BE2C (cell line): ENCODE measurements at places on chromosomes 3 and 15.

GRCh38 chr15:62128916-62129315 lies 36.2 kb downstream of the C2CD4B start:
- DNase-seq, result no peak

- DNase-seq, result no peak
Observed at GRCh38 chr3:25289663-25290062, 138.4 kb upstream of the RARB start.

GRCh38 chr3:151351648-151352047 lies 22.3 kb upstream of the P2RY13 start:
- DNase-seq, result no peak

DNA sequence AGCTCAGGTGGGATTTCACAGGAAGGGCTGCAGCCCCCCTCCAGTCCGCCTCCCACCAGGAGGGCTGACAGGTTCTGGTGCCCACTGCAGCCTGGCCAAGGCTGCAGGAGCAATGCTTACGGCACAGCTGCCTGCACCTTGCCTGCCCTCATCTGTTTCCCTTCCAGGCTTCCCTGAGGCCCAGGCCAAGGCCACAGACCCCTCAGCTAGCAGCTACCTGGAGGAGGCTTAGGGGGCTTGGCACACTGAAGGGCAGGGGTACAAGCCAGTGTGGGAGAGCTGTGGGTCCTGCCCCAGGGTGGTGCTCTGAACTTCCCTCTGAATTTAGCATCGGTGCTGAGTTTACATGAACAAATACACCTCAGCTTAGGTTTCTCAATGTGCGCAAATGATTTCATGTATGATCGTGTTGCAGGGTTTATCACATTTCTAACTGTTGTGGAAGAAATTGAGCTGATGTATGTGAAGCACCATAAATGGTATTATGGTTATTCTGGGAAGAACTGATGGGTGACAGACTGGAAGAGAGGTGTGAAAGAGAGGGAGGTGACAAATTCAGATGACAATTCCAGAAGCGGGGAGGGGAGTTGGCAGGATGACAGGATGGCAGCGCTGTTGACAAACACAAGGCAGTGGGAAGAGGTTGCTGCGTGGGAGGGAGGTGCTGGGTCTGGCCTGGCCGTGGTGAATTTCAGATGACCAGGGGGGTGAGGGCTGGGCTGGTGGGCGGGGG lies 6.1 kb downstream of the RHCG start:
- DNase-seq, result no peak

- DNase-seq, result no peak
Observed at GRCh38 chr15:40921949-40922607, 7.1 kb upstream of the DLL4 start.

DNA sequence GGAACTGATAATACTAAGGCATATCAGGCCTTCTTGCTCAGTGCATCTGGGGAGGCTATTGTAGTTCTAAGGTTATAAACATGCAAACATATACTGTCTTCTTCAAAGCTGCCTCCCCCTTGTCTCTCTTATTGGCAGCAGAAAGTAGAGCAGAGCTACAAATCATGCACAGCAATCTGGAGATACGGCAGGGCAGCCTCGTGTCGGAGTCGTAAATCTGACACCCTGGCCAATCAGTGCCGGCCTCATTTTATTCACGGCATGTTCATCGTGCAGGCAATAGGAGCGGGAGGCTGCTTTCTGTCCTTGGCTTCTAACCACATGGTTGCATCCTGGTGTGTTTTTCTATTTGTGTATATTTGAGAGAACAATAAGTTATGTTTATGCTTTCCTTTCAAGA lies 300.2 kb upstream of the CNTN6 start:
- peak; percentile 5 for DNase-seq

DNA sequence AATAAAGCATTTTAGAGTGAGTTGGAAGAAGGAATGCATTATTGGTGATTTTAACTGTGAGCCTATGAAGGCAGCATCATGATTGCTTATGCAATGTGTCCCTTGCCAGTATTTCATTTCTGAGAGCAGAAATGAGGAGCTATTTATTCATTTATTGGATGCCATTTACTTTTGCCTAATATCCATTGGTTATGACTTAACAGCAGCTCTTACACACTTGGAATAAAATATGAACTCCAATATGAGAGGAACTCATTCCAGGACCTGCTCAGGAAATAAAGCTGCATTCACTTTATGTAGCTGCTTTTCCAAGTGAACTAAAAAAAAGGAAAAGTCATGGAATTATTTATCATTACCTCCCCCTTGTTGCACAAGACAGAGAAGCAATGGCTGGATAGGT lies 280.1 kb downstream of the LRTM1 start:
- DNase-seq, result no peak

DNA sequence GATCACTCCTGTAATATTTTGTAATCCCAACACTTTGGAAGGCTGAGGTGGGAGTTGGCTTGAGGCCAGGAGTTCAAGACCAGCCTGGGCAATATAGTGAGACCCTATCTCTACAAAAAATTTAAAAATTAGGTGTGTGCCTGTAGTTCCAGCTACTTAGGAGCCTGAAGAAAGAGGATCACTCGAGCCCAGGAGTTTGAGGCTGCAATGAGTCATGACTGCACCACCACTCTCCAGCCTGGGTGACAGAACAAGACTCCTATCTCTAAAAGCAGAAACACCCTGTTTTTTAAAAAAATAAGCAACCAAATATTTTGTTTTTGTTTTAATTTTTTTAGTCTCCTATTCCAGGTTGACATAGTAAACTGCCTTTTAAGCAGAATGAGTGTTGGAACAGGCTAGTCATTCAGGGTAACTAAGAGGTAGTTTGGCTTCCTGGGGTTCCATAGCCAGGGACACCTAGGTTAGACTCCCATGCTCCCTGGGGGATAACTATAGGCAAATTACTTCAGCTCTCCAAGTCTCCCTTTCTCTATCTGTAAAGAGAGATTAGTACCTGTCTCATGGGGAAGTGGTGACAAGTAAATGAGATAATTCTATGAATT lies 114.6 kb upstream of the C15orf61 start:
- DNase-seq, result no peak

DNA sequence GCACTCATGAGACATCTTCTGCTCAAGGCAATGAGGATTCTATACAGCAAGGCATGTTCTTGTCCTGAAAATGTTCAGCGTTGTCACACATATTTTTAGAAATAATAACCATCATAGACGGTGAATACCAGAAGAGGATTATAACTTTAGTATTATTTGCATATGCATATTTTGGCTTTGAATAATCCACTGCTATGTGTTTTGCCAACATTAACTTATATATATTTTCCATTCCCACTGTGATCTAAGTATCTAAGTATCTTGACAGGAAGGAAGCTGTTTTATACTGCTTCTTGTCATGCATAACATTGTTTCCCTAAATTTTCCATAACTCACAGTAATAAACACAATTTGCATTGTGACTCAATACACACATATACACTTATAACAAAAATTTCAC lies 509.5 kb downstream of the TBL1XR1 start:
- no peak for DNase-seq

DNA sequence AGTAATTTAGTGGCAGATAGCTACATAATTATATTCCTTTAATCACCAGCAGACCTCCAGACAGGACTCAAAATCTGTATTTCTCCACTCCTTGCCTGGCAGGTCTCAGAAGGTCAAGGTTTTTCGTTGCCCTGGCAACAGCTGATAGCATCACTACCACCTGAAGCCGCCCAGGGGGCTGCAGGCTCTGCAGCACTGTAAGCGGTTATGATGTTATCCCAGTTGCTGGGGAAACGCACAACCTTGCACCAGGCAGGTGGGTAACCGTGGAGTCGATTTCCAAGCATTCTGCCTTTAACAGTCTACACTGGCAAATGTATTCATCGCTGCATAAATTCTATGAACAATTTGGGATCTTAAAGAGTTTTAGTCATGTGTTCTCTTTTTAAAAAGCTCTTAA lies 756.3 kb downstream of the NTRK3 start:
- DNase-seq, result peak; percentile 73

DNA sequence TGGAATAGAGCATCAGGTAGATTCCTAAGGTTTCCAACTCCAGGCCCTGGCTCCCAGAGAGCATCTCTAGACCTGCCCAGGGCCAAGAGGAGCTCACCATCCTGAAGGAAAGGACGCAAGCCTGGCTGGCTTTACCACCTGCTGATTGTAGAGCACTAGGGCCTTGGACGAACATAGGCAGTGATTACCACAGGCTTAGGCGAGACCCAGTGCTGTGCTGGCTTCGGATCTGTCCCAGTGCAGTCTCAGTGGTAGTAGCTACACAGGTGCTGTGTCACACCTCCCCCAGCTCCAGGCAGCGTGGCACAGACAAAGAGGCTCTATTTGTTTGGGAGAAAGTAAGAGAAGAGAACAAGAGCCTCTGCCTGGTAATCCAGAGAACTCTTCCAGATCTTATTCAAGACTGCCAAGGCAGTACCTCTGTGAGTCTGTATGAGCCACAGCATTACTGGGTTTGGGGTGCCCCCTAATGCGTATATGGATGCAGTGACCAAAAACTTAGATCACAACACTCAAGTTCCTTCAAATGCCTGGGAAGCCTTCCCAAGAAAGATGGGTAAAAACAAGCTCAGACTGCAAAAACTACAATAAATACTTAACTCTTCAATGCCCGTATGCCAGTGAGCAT lies 25.4 kb downstream of the ISG20 start:
- no peak for DNase-seq

GRCh38 chr3:116139641-116140040 lies 305.6 kb downstream of the LSAMP start:
- peak; percentile 9 for DNase-seq

DNA sequence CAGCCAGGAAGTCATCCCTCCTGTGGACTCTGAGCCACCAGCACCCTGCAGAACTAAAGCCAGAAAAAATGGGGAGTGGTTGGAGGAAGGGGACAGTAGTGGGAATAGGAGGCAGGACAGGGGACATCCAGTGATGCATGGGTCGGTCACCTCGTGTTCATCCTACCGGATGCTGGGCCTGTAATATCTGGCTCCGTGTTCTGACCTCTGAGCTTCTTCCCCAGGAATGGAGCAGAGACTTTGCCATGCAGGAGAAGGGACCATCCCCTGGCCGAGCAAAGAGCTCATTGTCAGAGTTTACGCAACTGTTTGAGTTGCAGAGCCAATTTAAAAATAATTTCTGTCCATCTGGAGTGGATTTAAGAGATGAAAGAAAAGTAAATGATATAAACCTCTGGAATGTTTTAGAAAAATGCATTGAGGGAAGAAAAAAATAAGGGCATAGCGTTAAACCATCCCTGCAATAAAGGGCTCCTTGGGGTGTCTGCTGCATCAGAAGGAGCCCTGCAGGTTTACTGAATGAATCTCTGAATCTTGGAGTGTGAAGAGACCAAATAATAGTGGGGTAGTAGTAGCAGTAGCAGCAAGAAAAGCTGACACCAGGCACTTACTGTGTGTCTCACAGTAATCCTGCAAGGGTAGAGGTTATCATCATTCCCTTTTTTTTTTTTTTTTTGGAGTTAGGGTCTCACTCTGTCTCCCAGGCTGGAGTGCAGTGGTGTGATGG lies 70.9 kb downstream of the AAGAB start:
- DNase-seq, result no peak

GRCh38 chr15:58291848-58292247 lies 139.9 kb upstream of the LIPC start:
- DNase-seq, result no peak

- no peak for DNase-seq
Observed at GRCh38 chr3:78462021-78462420, 1305.8 kb downstream of the ROBO1 start.

- no peak for DNase-seq
Observed at GRCh38 chr15:88913850-88914169, 631 bp upstream of the MFGE8 start.

GRCh38 chr15:59406446-59406845 lies 31.5 kb upstream of the FAM81A start:
- no peak for DNase-seq

DNA sequence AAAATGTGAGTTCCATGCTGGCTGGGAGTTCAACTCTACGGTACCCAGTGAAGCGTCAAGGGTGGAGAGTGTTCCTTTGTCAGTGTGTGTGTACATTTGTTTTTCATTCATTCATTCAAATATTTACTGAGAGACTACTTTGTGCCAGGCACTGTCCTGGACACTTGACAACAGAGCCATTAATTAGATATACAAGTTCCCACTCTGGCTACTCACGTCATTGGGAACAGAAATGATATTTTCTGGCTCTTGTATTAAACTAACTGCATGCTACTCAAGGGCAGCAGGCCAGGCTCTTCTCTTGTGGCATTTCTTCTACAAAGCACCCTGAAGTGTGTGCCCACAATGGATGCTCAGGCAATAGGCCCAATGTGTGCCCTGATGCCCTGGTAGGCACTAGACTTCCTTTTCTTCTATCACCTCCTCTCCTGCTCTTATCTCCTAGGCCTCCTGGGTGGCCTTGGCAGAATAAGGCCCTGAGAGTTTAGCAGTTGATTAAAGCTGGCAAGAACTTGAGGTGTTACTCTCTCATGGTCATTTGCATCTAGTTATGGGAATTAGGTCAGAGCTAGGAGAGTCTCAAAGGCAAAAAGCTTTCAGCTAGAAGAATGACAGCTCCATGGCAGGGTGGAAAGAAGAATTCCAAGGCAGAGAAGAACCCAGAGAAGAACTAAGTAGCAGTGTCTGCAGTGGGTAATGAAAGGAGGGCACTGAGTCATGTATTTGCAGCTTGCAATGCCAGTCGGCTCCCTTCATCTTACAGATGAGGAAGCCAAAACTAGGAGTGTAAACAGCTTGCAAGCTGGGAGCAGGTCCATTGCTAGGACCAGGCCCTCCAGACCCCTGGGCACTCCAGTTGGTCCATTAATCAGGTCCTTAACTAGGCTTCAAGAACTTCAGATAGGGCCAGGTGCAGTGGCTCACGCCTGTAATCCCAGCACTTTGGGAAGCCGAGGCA lies 14.0 kb upstream of the SMAD3 start:
- DNase-seq, result no peak

DNA sequence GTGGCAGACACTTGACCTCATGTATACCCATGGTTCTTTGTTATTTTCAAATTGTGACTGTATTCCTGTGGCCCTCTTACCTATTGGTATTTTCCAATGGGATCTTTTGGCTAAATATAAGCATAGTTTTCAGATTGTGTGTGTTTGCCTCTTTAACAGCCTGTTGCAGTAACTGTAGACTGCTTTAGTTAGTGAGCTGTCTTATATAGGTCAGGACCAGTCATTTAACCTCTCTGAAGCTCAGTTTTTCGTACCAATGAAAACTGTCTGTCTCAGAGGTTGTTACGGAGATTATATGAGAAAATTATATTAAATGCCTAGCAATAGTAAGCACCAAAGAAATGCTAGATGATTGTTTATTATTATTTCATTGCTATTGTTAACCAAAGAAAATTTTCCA lies 29.3 kb upstream of the CAPN3 start:
- DNase-seq, result no peak

- no peak for DNase-seq
Observed at GRCh38 chr15:50687302-50687902, 805 bp upstream of the TRPM7 start.

DNA sequence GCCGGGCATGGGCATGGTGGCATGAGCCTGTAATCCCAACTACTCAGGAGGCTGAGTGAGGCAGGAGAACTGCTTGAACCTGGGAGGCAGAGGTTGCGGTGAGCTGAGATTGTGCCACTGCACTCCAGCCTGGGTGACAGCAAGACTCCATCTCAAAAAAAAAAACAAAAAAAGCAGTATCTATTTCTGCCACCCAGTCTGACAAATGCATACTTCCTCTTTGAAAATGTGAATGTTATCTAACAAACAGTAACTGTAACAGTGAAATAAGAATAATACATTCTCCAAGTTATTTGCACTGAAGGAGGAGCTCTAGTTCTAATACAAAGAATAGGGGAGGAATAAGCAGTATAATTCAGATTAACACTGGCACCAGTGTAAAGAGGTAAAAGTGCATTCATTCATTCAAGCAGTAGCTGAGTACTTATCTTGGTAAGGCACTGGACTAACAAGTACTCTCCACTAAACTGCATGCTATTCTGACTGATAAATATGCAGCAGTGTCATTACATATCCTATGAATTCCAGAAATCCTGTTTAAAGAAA lies 12.9 kb downstream of the VPS13C start:
- DNase-seq, result no peak

- DNase-seq, result no peak
Observed at GRCh38 chr3:191997093-191997492, 536.1 kb downstream of the PYDC2 start.
